ENCODE measurements at places on chromosomes 16 and 17. TPM values are rescaled to one million over a fixed set of nuclear protein-coding genes. Genes with fewer than 3 reads are reported as not detected.

DNA sequence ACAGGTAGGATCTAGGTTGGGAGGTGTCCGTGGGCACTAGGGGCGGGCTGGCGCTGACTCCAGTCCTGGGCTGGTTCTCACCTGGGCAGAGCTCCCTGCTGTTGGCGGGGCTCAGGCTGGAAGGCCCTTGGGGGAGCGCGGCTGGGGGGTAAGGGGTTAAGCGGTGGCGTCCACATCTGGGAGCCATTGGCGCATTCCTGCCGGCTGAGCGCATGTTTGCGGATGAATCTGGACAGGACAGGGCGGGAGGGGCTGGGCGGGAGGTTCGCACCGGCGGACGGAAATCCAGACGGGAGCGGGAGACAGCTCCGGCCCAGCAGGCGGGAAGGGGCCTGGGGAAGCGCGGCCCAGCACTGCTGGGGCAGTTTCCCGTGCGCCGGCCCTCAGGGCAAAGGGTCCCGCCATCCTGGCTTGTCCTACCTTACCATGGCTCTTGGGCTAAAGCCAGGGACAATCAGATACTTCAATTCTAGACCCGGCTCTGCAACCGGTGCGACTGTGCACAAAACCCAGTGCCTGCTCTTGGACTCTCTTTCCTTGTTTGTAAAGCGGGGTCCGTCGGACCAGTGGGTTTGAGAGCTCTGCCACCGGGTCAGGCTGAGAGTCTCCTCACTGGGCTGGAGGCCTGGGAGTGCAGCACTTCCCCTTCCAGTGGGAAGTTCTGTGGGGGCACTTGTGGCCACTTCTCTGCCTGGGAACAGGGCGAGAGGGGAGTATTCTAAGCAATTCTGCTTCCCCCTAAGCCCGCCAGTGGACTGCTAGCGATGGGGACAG is 7.8 kb downstream of the RARA start:
- no peak for DNase-seq

- no peak for DNase-seq
These were observed 138.4 kb downstream of the PRKCB start for GRCh38 chr16:23974223-23974622.

DNA sequence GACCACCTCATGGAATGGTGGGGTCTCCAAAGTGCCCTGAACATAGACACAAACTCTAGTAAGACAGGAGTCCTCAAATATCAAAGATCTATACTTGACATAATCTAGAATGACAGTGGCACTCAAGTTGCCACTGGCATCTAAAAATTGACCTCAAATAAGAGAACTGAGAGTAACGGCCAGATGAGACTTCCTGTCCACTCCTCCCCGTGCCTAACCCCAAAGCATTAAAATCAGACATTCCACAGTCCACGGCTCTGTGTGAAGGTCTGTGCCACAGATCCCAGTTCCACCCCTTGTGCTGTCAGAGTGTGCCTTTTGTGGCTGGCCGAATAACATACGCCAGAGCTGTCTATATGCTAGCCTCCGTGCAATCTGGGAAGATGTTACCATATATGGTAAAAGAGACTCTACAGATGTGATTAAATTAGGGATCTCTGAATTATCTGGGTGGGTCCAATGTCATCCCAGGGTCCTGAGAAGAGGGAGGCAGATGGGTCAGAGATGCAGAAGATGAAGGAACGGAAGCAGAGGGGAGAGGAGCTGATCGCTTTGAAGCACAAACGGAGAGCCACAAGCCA is 21.0 kb upstream of the EVPL start:
- no peak for DNase-seq

DNA sequence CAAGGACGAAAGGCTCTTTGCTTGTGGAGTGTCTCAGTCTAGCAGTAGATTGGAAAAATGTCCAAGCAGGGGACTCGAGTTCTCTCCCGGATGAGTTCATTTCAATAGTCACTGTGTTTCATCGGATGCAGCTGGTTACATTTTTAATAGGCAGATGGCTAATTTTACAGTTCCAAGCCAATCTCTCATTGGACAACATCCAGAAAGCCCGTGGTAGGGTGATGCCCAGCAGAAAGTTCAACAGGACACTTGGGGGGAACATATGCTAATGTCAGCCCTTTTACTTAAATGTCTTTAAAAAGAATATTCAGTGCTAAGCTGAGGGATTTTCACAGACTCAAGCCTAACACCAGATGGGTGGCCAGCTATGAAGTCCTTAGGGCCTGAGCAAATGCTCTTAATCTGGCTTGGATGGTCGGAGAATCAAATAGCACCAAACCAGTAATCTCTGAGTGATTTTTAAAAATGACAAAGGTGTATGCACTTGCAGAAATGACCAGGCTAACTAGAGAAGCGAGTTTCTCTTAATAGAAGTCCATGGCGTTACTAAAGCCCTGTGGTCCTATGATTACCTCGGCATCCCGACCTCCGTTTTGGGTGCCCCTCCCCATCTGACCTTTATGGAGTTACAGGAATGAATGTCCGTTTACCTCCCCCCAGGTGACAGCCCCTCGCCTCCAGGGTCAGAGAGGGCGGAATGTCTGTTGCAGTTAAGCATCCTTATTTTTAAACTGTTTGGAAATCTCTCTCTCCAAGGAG is 289.2 kb upstream of the SALL1 start:
- DNase-seq, result no peak

- no peak for DNase-seq
These were observed 410.6 kb downstream of the ZFHX3 start for GRCh38 chr16:72637306-72637705.

Gene ITGAD
- not detected for total RNA-seq

GRCh38 chr17:7982173-7982572 is 20.2 kb upstream of the GUCY2D start:
- no peak for DNase-seq

DNA sequence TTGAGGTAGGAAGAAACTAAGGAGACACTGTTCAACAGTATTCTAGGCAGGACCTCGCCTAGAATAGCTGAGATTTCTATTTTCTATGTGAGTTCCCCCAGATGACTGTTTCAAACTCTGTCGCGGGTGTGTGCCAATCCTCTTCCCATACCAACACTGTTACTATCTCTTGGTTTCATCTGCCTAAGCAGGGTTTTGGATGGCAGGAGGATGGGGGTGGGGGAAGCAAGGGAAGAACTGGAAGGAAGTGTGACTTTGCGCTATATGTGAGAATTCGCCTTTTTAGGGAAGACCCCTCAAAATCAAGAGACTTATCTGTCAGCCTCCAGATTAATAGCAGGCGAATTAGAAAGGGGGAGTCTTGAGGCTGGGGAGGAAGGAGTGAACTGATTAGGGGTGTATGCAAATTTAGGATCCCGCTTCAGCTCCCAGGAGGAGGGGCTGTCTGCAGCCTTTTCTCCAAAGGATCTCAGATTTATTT is 521 bp upstream of the G6PC3 start:
- no peak for DNase-seq

DNA sequence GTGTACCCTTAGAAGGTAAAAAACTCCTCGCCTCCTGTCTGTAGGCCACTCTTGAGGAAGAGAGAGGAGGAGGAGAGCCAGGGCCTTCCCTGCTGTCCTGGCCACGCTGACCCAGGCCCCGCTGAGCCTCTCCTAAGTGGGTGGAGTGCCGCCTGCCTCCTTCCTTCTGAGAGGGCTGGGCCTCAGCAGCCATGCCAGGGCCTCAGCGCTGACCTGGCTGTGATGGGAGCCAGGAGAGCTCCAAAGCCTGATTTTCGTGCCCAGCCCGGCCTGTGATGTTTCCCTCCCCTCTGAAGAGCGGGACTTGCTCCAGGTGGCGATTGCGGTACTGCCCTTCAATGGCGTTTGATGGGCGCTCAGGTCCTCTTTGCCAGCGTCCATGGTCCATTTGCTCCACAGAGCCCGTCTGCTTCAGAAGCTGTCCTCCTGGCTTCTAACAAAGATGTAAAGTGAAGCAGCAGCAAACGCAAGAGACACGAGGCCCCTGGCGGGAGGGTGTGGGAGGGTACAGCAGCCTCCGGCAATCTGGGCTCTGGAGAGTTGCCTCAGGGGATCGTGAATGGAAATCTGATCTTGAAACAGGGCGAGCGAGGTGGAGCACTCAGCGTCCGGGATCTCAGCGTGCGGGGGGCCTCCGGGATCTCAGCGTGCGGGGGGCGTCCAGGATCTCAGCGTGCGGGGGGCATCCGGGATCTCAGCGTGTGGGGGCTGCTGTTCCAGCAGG is 93.5 kb downstream of the NPIPB11 start:
- no peak for DNase-seq

Gene AATK
- total RNA-seq, result 0.42 TPM

Gene G6PC1
- not detected for total RNA-seq

DNA sequence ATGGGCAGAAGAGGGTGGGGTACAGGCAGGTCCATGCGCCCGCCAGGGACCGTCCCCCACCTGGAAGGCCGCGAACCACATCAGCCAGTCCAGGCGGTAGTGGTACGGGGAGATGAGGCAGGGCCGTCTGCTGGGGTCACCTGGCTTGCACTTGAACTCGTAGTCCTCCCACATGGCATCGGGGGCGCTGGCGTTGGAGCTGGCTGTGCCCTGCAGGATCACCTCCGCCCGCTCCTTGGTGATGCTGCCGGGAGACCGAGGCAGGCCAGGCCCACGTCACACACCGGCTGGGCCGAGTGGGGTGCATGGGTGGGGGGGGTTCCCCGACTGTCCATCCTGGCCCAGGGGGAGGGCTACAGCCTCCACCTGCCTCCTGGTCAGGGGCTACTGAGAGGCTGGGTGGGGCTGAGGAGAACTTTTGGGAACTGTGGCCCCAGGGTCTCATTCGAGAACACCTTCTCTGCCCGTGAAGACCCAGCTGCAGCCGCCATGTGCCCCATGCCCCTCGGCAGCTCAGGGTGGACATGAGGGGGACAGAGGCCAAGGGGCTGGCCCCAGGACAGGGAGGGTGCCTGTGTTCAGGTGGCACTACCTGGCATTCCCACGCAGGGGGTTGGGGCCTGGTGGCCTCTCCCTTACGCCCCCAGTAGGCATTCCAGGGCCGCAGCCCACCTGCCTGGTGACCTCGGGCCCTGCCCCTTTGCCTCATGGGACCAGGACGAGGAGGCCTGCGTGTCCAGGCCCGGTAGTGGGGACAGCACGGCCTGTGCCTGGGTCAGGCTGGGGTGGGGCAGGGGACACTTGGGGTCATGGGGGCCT is 69.5 kb upstream of the GNG13 start:
- no peak for DNase-seq

All from activated CD4-positive, alpha-beta T cell treated with anti-CD3 and anti-CD28 coated beads, Interleukin-2, amount 10 ng/mL, durations not matched to agents 24 days and 14 days (primary cell).